ENCODE measurements at places on chromosomes 16 and 17.

- DNase-seq: no peak
These were observed 1744.2 kb downstream of the TP53TG3F start for GRCh38 chr16:35203636-35204035.

- no peak for DNase-seq
These were observed 102.6 kb downstream of the ZNF778 start for GRCh38 chr16:89319886-89320781.

DNA sequence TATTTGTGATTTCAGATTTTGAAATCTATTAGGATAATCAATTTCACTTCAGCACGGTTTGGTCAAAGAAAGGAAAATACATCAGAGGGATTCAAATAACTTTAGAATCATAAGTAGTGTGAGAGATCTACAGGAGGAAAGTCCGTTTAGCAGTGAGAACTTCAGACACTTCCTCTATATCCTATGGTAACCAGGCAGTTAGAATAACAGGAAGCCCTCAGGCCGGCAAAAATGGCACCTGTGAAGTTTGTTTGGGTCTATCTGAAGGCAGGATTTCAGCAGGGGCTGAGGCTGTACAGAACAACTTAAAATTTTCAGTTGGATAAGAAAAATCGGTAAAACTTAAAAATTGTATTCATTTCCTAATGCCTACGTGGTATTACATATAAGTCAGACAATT is 24.9 kb downstream of the KCNJ16 start:
- peak; percentile 20 for DNase-seq

GRCh38 chr17:39236450-39236927 is 10.7 kb upstream of the STAC2 start:
- DNase-seq: no peak

DNA sequence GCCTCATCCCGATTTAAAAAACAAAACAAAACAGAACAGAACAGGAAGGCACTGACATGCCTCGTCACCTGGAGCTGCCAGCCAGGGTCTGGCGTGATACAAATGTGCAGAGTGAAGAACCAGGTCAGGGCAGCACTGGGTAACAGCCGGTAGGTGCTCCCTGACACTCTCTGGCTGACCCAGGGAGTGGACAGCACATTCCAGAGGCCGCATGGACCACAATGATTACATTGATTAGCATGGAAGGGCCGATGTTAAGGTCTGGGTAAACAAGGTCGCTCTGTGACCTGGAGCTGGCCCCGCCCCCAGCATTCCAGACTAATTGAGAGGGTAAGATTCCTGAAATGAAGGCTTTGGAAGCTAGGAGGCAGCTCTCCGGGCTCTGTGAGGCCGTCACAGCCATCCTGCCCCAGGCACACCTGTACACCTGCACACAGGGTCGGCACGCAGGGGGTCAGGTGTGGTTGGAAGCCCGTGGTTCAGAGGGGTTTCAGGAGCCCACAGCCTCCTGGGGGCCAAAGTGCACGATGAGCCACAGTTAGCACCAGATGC is 21.4 kb downstream of the PIEZO1 start:
- no peak for DNase-seq

DNA sequence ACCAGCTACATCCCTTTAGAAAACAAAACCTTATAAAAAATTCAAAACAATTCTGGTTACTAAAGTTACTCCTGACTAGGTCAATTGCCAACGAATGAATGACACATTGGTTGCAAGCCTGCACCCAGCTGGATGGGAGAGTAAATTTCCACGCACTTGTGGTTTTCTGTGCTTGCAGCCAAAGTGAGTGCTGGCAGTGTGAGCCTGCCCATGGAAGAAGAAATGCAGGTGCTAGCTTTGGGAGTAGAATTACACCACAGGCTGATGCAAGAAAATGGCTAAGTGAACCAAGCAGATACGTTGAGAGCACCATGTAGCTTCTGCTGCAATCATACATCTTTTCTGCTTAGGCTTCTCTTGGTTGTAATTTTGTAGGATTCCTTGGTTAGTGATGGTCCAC is 74.6 kb downstream of the SYCE1L start:
- DNase-seq: no peak

GRCh38 chr17:41734139-41734948 is at the start of gene HAP1:
HAP1 (minus strand) TSS chr17:41734643; CDS start chr17:41734634, 9 bp downstream.
- DNase-seq: peak; percentile 2

DNA sequence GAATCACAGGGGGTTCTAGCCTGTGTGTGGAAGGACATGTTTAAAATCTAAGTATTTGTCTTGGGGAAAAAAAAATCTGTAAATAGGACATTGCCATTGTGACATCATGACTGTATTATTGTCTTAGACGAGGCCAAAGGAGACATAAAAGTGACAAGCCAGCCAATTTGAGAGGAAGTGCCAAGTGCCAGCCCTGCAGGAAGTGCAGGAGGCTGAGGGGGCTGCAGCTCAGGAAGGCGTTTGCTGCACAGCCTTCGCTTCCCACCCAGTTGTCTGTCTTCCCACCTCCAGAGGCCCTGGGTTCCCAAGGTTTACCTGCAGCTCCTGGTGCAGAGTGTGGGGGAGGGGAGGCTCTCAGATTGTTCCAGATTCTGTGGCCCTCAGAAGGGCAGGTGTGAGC is 1.3 kb downstream of the ADCY7 start:
- no peak for DNase-seq

Measured in inflammatory macrophage treated with lipopolysaccharide for 1 hour (primary cell).